ENCODE measurements at places on chromosomes 5 and 9.

DNA sequence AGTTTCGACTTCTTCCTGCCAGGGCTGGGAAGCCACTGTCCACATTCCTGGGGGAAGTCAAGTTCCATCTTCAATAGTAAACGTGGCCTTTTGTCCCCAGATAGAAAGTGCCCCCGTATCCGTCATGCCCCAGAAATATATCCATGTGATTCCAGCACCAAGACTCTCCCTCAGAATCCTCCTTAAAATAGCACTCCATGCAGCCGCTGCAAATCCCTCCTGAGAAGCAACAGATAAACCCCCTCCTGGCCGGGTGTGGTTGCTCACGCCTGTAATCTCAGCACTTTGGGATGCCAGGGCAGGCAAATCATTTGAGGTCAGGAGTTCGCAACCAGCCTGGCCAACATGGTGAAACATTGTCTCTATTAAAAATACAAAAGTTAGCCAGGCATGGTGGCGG lies 126.1 kb downstream of the OLFM1 start:
- DNase-seq: no peak

DNA sequence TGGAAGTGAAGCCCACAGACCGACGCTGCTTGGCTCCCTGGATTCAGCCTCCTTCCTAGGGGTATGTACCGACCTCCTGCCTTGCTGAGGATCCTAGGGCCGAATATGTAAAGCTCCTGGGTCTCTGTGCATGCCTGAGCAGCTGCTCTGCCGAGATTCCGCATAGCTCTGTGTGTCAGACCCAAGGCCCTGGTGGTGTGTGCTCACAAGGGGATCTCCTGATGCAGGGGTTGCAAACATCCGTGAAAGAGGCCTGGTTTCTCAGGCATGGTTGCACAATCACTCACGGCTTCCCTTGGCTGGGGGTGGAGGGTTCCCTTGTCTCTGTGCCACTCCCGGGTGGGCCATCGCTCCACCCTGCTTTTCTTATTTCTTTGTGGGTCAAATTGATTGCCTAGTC lies 19.9 kb upstream of the SVEP1 start:
- DNase-seq: no peak

GRCh38 chr5:154288145-154288544 lies 97.6 kb downstream of the GALNT10 start:
- no peak for DNase-seq

DNA sequence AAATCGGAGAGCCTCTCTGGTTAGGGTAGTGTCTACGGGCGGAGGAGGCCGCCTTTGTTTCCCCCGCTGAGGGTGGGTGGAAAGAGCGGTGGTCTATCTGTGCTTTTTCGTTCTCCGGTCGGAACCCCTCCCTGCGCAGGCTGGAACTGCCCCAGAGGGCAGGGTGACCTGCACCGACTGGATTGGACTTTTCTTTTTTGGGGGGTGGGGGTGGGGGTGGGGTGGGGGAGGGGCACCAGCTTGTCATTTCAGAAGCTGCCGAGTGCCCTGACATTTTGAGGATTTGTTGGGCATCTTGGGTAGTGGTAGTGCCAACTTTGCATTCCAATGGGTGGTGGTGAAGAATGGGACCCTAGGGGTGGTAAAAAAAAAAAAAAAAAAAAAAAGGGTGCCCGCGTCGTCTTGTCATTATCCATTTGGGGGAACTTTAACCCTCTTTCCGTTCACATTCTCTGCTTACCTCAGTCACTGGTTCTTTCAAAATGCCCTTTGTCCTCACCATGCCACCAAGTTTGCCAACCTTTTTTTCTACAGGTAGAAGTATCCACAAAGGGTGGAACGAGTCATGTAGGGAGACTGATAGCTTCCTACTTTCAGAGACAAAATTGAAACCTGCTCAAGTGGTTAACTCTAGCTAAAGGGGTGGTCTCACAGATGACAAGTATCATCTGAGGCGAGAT lies 1.3 kb downstream of the UBE2R2 start:
- no peak for DNase-seq

DNA sequence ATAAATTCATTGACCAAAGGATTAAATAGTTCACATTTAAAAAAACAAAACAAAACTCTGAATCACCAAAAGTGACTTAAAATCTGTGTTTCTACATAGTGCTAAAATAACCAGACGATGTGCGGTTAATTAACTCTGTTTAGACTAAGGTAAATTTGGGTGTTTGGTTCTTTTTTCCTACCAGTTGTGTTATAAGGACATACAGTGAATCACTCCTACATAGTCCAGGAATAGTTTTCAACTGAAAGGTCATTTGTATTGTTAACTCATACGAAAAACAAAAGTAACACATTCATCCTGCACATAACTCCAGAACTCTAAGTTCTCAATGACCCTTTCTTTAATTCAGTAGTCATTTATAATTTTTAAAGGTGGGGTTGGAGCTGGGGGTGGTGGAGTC lies 203.7 kb downstream of the GLIS3 start:
- no peak for DNase-seq

DNA sequence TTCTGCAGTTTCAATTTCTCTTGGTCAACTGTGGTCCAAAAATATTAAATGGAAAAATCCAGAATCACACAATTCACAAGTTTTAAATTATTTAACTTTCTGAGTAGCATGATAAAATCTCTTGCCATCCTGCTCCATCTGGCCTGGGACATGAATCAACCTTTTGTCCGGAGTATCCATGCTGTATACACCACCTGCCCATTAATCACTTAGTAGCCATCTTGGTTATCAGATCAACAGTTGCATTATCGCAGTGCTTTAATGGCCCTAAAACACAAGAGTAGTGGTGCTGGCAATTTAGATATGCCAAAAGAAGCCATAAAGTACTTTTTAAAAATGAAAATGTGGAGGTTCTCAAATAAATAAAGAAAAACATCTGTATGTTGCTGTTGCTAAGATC lies 25.3 kb downstream of the EFCAB9 start:
- no peak for DNase-seq

- no peak for DNase-seq
These were observed 13.6 kb upstream of the MAPK9 start for GRCh38 chr5:180305481-180305880.

DNA sequence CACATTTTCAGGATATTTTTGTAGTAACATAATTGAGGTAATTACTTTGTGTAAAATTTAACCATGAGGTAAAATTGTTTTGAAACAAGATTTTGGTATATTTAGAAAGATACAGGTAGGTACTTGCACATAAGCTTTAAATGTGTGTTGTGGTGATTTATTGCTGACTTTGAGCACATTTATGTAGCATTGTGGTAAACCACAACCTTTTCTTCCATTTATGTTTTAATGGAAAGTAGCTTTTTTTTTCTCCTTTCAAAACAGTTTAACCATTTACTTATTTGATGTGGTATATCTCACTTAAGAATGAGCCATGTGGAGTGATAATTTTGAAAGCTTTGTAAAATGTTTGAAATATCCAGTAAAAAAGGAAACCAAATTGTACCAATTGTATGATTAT lies 35.6 kb downstream of the FCHO2 start:
- DNase-seq: no peak

DNA sequence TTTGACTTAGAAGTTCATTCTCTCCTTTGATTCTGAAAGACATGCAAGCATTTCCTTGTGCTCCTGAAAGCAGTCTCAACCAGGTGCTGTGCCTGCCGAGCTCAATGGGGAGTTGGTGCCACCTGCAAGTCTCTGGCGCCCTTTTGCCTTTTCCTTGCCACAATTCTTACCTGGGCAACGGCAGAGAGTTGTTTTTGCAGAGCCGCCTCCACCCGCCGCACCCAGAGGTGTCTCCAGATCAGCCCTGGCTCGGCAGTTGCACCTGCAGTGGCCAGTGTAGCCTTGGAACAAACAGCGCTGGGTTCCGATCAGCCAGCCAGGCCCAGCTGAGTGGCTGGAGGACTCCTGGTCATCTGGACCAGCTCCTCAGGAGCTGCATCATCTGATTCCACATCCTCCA lies 262.9 kb downstream of the IRX2 start:
- DNase-seq: no peak

DNA sequence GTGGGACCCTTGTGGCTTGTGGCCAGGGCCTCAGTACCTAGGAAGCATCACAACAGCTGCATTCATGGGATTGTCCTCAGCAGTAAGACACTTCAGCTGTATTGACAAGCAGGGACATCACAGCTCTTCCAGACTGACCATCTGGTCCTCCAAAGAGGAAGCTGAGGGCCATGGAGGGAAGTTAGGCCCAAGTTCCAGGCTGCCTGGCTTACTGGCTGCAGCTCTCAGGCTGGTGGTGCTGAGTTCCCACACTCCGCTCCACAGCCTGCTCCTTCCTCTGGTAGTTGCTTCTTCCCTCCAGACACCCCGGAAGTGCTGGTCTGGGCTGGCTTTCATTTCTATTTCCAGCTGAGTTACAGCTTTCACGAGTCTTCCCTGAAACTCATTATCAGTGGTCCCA lies 5.7 kb upstream of the STING1 start:
- DNase-seq: no peak

DNA sequence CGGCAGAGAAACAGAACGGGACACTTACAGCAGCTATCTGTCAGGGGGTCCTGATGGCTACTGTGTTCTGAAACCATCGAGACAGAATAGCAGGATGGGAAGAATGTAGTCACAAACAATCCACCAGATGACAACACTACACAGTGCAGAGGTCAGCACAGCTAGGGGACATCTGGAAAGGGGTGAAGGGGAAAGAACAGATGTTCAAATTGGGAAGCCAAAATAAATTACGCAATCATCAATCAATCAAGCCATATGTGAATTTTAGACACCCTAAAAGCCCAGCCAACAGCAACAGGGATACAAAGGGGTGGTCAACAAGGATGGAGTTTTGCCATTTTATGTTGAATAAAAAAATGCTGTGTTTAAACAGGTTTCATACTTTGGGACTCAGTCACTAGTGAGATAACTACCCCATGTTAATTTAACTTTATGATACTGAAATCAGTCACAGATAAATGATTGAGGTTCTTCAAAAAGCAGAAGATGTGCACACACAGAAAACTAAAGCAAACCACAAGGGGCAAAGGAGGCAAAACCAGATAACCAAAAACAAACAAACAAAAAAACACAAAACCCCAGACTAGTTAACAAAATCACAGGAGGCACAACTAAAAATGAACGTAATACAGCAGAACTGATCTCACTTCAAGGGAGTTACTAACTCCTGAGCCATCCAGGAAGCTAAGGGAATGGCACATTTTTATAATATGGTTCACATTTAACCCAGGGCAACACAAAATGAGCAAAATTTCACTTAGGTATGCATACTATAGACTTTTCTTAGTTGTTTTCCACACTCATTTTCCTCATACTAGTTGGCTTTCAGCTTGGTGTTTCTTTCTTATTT lies 65.9 kb downstream of the HABP4 start:
- DNase-seq: no peak

DNA sequence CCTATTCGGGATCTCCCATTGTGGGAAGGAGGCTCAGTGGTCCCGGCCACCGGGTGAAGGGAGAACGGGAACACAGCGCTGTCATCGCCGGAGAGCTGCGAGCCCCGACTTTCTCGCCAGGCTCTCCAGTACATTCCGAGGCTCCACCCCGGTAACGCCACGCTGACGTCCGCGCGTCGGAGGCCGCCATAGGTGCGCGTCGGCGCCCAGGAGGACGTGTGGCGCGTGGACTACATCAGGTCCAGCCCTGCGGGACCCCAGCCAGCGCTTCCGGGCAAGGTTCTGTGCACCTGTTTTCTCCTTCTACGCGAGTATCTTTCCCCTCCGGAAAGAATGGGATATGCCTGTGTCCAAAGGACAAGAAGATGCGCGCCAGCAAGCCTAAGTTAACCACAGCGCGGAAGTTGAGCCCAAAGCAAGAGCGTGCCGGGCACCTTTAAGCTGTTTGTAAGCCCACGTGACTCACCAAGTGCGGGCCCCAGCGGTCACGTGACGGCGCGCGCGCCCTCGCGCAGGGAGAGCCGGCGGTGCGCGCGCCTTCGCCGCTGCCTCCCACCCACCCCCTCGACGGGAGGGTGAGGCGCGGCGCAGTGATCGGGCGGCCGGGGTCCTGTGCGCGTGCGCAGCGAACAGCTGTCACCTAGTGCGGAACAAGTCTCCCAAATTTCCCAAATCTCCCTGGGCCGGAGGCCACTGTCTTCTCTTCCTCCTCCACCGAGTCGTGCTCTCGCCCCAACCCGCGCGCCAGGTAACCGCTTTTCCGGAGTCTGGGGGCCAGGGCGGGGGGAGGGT lies at the start of gene KDM4C:
KDM4C (plus strand) TSS at position 518 of the 792 bp plus-strand sequence. CDS start 35,016 bp downstream, outside the sequence.
- DNase-seq: peak; percentile 91

GRCh38 chr9:103261951-103262350 lies 266.8 kb downstream of the CYLC2 start:
- no peak for DNase-seq

GRCh38 chr9:134575901-134576176 lies 65.8 kb upstream of the COL5A1 start:
- DNase-seq: no peak

GRCh38 chr5:121795511-121795910 lies 56.2 kb upstream of the FTMT start:
- no peak for DNase-seq

DNA sequence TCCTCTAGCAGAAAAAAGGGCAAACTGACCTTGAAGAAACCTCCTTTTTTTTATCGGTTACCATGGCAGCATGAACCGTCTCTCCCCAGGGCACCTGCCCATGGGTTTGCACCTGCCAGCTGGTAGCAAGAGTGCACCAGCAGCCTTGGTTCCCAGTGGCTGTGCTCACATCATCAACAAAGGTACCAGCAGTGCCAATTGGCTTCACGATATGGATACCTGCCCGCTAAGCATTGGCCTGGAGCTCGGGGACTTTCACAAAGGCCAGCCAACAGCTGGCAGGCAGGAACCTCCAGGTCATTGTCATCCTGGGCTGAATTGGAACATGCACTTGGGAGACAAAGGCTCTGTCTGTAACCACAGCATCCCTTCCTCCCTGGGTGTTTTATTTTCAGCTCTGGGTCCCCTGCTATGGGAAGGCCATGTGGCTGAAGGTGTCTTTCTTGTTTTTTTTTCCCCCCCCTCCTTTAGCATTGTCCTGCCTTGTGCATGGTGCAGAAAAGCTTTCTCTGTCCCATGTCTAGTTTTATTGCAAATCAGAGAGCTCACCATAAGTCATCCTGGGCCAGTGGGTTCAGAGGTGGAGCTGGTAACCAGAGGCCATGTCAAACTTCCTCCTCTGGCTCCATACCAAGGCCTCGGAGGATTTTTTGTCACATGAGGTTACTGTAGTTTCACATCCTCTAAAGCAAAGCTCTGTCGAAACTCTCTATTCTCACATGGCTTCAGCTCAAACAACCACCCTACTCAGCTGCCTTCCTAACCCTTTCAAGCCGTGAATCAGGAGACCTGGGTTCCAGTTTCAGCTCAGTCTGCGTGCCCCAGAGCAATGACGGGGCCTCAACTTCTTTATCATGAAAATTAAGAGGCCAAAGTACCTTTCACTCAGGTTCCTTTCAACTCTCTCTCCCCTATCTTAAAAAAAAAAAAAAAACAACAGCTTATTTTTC lies 145.5 kb upstream of the MAP3K1 start:
- peak; percentile 27 for DNase-seq

GRCh38 chr5:72152545-72152944 lies 45.3 kb downstream of the MAP1B start:
- DNase-seq: no peak

DNA sequence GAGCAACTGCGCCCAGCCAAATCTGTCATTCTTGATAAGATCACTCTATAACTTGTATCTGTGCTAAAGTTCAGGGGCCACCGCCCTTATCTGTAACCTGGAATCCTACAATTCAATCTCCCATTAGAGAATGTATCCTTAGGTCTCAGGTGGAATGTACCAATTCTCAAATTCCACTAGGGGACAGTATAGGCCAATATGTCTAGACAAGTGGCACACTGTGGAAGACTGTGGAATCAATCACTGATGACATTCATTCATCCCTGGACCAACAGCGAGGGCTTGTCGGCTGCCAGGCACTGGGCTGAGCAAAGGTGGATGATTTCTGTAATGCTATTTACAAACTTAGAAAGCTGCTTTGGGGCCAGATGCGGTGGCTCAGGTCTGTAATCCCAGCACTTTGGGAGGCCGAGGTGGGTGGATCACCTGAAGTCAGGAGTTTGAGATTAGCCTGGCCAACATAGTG lies 28.7 kb upstream of the MEGF9 start:
- no peak for DNase-seq

All from stimulated activated naive CD4-positive, alpha-beta T cell treated with Interleukin-2 at 50 U/mL for 16 hours (primary cell).